D341Med (cell line): ENCODE measurements at places on chromosomes 11 and 22.

- DNase-seq, result no peak
Observed at GRCh38 chr22:31508536-31508935, 12.2 kb downstream of the SFI1 start.

- DNase-seq, result peak; percentile 24
Observed at GRCh38 chr11:101126551-101127196, 2.9 kb downstream of the PGR start.

GRCh38 chr22:24523873-24524272, 28.7 kb downstream of the UPB1 start:
- DNase-seq, result no peak

DNA sequence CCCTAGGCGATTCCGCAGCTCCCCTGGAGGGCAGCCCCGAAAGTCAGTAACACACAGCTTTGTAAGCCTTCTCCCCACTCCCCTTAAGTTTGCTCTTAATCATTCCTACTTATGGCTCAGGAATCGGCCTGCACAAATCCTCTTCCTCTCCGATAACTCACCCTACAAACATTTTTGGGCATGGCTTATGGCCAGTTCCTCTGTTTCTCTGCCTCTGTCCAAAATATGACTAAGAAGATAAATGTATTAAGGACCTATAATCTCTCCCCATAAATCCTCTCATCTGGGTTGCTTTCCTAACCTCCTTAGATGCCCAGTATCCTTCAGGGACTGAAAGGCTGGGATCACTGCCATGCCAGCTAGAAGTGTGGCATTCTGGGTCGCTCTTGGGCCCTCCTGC, 41.0 kb downstream of the PAMR1 start:
- no peak for DNase-seq

DNA sequence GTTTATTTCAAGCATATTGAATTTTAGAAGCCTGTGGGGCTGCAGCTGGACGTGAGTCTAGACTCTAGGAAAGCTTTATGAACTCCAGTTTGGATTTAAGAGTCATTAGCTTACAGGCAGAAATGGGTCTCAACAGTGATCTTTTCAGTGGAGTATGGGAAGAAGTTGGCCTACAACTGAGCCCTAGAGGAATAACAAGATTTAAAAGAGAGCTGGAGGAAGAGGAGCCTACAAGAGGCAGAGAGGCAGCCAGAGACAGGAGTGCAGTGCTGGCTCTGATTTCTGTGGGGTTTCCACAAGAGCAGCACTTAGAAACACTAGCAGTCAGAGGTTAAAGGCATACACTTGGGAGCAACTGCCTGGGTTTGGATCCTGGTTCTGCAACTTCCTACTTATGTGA, 17.9 kb downstream of the APOL5 start:
- no peak for DNase-seq

GRCh38 chr11:98564881-98565280, 455.9 kb upstream of the CNTN5 start:
- DNase-seq, result no peak

DNA sequence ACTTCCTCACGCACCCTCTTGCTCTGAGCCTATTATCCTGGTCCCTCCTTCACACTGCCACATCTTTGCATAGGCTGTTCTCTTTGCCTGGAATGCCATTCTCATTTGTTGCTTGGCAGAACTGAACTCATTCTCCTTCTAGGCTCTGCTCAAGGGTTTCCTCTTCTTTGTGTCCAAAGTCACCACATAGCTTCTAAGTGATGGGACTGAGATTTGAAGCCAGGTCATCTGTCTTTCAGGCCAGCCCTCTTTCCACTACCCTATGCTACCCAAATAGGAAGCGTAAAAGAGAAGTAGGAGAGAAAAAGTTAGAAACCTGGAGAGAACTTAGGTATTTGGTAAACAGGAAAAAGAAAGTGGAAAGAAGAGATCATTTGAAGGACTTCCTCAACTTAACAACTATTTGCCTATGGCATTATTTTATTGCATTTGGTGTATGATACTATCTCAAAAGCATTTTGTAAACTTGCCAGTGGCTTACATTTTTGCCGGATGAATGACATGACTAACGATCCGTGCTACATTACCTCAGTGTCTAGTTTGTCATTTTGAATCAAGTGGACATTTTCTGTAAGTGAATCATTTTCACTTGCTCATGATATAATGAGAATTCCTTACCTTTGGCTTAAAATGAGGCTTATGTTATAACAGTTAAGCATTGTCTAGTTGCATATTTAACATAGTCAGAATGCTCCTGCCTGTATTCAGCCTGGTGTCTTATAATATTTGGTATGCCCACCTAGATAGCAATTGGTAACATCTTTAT, 18.5 kb downstream of the NF2 start:
- no peak for DNase-seq

- no peak for DNase-seq
Observed at GRCh38 chr11:68418648-68419047, 41.9 kb upstream of the PPP6R3 start.

- no peak for DNase-seq
Observed at GRCh38 chr11:69558519-69558941, 77.1 kb downstream of the LINC01488 start.

DNA sequence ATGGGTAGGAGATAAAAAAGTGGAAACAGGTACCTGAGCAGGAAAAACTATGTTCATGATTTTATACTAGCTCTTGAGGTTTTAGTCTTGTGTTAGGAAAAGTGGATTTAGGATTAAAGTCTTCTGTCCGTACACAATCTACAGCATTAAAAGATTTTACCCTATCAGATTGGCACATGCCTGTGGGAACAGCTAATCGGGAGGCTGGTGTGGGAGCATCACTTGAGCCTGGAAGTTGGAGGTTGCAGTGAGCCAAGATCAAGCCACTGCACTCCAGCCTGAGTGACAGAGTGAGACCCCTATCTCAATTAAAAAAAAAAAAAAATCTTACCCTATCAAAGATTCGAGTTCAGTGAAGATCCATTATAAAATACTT, 12.2 kb upstream of the CRKL start:
- DNase-seq, result no peak

DNA sequence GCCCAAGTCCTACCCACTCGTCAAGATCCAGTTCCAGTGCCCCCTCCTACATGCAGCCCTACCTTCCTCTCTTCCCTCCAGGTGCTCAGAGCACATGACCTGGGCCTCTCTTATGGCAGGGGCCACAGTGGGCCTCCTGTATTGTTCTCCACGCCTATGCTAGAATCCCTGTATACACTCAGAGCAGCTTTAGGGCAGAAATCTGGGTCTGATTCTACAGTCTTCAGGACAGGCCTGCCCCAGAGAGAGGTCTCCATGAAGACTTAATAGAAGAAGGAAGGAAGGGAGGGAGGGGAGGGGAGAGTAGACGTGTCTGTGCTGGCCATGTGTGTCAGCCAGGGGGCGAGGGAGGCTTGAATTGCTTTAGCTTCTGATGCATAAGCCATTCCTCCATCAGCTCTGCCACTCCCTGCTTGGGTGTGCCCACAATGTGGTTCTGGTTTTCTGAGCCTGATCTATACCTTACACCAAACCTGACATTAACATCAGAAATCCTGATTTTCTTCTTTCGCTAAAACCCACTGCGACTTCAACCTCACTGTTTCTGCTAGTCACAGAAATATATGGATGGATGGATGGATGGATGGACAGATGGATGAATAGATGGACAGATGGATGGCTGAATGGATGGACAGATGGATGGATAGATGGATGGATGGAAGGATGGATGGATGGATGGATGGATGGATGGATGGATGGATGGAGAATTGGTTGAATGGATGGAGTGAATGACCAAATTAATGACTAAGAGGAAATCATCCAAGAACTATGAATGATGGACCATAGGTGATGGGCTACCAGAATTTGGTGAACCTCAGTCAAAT, 56.6 kb upstream of the PRDM11 start:
- DNase-seq, result no peak

GRCh38 chr11:271319-271715, 6.9 kb upstream of the NLRP6 start:
- DNase-seq, result no peak

GRCh38 chr11:88104408-88104807, 70.8 kb downstream of the RAB38 start:
- no peak for DNase-seq

DNA sequence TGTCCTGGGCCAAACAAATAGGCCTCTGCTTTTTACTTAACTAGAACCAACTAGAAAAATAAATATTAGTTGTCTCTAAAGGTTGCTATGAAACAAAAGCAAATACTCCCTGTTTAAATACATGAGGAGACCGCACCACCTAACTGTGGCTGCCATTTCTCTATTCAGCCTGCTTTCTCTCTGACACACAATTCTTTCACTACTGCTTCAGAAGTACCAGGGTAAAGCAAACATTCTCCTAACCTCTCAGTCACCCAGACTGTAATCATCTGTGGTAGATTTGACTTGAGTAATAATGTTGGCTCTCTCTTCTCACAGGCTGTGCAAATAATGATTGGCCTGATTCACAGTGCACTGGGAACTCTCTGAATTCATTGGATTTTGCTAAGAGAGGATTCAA, 41.0 kb upstream of the MS4A8 start:
- DNase-seq, result no peak

DNA sequence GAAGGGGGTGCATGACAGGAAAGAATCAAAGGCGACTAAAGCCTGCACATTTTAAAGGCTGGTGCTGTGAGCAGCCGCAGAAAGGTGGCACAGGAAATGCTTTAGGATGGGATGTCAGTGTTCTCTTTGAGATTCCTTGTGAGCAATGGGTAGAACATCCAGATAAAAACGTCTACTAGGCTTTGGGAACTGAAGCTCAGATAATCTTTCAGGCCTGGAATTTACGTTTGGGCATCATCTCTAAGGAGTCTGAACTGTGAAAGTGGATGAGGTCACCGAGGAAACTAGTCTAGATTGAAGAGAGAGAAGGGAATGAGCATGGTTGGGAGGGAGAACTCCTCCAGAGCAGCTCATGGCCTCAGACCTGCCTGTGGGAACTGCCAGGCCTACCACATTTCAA, 65.7 kb downstream of the FLI1 start:
- no peak for DNase-seq

DNA sequence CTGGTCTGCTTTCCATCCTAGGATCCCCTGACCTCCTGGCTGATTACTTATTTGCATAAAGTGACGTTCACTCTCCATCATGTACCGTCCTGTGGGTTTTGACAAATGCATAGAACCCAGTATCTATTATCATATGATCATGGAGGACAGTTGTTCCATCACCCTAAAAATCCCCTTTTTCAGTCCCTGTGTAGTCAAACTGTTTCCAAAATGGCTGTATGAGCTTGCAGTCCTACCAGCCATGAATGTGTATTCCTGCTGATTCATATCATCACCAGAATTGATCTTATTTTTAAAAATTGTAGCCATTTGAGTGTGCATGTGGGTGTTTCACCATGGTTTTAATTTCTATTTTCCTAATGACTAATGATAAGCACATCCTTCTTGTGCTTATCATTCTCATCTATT, 108.8 kb downstream of the MPPED1 start:
- no peak for DNase-seq

DNA sequence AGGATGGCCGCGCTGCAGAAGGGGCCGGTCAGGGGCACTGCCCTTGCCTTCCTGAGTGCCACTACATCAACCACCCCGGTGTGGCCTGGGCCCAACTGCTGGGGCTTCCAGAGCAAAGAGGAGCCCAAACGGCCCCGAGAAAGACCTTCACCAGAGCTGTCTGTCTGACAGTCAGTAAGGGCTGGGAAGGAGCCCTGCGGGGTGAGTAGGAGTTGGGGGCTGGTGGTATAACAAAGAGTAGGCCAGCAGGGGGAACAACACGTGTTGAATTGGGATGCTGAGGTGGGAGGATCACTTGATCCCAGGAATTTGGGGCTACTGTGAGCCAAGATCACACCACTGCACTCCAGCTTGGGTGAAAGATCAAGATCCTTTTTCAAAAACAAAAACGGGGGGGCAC, 3.9 kb downstream of the GSTT4 start:
- DNase-seq, result peak; percentile 31

GRCh38 chr11:5021996-5022395, 24.3 kb upstream of the OR52J3 start:
- DNase-seq, result no peak

DNA sequence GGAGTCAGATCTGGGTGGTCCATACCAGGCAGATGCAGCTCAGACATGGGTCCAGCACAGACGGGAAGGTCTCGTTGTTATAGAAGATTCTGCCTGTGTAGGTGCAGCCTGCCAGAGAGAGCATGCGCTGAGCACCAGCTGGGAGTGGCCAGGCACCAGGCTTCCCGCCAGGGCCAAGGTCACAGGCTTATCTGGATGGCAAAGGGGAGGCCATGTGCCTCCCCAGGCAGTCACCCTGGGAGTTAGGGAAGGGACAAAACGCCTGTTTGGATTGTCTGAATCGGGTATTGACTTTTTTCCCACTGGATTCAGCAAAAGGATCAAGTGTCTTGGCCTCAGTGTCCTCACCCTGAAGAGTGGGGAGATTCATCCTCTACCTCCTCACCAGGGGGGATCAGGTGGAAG, 26.5 kb downstream of the PGA5 start:
- DNase-seq, result no peak

DNA sequence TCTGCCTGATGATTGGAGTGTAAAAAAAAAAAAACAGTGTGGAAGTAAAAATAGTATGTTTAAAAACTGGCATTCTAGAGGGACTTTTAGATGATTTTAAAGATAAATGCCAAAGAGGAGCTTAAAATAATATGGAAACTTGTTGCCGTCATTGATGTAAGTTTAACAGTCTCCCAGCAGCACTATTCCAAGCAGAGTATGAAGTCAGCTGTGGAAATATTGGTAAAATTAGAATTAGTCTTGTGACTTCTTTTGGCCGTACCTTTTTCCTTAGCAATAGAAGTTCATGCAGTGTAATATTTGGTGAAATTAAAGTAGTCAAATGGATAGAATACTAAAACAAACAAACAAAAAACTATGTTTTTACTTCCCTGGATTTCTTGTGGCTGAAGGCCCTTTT, 134.9 kb downstream of the METTL15 start:
- DNase-seq, result no peak

- no peak for DNase-seq
Observed at GRCh38 chr22:41568811-41569210, 8.0 kb downstream of the CSDC2 start.
